Left hindlimb (tissue), 1 donor: ENCODE measurements at places on chromosomes 7 and 10.

GRCh38 chr10:94402843-94403379, 570 bp downstream of the TBC1D12 start:
- peak; percentile 58 for DNase-seq

GRCh38 chr10:78505657-78506056, 472.0 kb downstream of the RPS24 start:
- DNase-seq: no peak

- DNase-seq: no peak
Measured at GRCh38 chr7:112411186-112411795, 39.0 kb upstream of the IFRD1 start.

DNA sequence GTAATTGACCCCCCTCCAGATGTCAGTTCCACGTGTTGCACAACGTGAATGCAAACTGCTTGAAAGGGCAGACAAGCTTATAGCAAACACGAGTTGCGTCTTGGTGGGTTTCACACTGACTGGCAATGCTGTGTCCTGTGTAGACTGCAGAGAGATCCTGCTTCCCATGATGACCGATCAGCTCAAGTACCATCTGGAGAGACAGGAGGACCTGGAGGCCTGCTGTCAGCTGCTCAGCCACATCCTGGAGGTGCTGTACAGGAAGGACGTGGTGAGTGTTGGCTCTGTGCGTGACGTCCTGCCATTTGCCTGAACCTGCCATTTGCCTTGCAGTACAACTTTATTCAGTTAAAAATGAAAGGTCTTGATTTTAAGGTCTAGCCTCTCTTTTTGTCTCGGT, 71.1 kb downstream of the INSYN2A start:
- no peak for DNase-seq

GRCh38 chr10:50590935-50591334, 32.8 kb downstream of the SGMS1 start:
- no peak for DNase-seq

DNA sequence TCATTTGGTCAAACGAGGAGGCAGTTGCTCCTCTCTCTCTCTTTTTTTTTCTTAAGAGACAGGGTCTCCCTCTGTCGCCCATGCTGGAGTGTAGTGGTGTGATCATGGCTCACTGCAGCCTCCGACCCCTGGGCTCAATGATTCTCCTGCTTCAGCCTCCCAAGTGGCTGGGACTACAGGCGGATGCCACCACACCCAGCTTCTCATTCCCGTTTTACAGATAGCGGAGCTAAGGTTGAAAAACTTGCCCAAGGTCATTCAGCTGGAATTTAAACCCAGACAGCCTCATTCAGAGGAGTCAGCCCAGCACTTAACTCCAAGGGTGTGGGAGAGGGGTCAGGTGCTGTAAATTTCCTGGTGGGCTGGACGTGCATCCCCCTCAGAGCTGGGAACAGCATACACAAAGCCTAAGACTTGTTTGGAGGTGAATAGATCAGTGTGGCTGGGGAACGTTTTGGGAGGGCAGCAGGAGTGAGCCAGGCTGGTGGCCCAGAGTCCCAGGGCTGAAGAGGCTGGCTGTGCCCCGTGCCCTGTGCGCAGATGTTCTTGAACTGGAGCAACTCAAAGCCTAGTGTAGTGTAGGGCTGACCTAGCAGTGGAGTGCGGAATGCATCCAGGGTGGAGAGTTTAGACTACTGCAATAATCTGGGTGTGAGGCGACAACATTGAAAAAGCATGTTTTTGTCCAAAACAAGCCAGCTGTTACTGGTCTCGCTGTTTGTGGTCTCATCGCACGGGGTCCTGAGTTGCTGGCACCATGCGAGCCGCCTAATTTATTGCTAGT, 2.3 kb downstream of the HTRA1 start:
- no peak for DNase-seq

DNA sequence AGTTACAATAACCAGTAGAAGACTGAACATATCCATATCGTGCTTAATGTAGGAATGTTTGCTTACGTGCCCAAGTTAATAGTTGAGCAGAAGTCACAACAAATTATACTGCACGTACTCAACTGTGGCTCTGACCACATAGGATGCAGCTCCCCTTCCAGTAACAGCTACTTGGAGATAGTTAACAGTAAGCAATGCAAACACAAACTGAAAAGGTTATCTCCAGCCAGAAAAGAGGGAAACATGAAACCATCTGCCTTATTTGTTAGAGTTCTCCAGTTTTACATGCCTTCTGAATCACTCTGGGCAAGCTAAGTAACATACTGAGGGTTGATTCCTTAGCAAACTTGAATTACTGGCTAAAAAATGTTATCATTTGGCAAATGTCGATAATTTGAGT, 9.8 kb downstream of the DHX32 start:
- DNase-seq: no peak

DNA sequence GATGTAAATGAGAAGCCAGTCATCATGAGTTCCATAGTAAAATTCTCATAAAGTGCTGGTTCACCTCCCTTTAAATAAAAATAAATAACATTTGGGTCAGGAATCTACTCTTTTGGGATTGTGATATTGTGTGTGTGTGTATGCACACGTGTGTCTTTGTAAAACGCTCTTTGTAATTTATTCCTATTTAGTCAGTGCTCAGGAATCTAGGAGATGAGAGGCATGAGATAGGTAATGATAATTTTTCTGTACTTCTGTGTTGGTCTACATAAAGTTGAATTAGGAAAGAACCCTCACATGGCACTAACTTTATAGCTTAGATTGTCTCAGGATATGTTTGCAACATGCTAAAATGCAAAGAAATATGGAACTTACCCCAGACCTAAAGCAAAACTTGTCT, 4.9 kb upstream of the CALCR start:
- no peak for DNase-seq

DNA sequence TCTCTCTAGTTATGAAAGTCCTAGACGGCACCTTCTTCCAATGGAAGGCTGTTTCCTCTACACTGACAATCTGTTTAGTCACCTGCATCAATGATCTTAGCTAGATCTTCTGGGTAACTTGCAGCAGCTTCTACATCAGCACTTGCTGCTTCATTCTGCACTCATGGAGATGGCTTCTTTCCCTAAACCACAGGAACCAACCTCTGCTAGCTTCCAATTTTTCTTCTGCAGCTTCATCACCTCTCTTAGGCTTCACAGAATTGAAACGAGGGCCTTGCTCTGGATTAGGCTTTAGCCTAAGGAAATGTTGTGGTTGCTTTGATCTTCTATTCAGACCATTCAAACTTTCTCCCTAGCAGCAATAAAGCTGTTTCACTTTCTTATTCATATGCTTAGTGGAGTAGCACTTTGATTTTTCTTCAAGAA, 24.6 kb downstream of the NAMPT start:
- DNase-seq: no peak

- no peak for DNase-seq
Measured at GRCh38 chr7:49396229-49396628, 377.2 kb upstream of the VWC2 start.

DNA sequence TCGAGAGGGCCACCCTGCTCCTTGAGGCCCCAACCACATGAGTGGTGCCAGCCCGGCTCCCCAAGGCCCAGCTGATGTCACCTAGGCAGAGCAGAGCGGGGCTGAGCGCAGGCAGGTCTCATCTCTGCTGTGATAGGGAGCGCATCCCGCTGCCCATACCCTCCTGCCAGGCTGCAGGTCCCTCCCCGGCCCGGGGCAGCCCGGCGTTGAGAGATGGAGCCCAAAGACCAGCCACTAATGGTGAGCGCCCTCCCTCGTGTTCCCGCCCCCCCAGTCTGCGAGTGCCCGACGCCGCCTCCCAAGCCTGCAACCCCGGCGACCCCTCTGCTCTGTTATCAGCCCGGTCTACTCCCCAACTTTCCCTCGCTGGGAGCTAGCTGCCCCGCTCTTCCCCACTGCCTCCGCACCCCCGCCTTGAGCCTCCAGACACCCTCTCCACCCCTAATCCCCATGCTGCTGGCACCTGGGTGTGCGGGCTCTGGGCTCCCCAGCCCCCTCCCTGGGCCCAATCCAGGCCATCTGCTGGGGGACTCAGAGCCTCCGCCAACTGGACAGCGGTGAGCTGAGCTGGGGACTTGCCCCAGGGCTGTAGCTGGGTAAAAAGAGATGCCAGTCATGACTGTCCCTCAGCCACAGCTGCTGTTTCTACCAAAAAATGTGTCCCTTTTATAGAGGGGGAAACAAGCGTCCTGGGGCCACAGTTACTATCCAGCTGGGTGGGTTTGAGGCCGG, 19.7 kb upstream of the CHST12 start:
- DNase-seq: no peak

DNA sequence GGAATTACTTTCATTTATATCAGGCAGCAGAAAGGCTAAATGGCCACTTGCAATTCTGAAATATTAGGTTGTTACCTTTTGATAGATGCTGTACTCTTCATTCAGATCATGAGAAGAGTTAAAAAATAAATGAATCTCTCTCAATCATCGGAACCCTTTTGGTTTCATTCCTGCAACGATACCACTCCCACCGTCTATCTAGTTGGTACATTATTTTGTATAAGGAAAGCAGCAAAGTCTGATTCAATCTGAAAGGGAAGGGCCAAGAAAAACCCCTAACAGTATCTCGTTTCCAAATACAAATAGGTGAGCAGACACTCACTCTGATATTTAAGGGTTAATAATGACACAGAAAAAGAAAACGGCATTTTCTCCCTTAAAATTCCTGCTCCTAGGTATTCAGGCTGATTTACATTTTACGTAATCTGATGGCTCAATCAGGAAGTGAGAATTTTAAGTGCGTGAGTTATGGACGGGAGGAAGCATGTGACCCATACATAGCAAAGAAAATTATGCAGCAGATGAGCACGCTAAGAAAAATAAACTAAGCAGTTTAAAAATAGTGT, 209.4 kb upstream of the KLF14 start:
- DNase-seq: no peak

- DNase-seq: no peak
Measured at GRCh38 chr10:124225467-124226270, 132.3 kb upstream of the CHST15 start.
